ENCODE measurements at places on chromosomes 12 and 14.
A peak's percentile ranks its signal among the peaks of the same experiment; 100 is the strongest.

DNA sequence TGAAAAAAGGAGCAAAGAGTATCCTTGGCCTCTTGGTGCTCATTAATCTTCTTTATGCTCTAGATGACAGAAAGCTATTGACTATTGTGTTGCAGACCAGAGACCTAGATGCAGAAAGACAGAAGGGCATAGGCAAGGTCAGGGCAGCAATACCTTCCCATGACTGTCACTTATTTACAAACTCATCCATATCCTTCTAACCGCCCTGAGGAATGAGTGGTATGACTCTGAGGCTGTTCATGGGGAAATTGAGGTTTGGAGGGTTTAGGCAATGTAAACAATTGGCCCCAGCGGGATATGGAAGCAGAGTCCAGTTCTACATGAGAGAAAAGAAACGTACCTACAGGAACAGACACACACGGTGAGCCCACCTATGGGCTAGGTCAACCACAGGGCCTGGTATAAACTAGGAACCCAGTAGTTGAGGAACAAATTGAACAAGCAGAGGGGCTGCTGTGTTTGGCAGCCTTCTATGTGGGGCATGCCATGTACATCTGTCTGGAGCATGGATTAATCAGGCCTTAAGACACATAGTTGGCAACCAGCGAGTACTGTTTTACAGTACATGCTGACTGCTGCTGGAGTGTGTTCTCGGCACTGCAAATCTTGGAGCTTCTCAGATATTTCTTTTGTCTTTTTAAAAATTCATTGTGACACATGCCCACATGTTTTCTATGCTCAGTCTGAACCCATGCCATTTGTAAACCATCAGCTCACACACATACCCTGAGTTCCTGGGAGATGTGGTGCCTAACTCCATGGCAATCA is 159.7 kb upstream of the NTF3 start:
- no peak for DNase-seq

DNA sequence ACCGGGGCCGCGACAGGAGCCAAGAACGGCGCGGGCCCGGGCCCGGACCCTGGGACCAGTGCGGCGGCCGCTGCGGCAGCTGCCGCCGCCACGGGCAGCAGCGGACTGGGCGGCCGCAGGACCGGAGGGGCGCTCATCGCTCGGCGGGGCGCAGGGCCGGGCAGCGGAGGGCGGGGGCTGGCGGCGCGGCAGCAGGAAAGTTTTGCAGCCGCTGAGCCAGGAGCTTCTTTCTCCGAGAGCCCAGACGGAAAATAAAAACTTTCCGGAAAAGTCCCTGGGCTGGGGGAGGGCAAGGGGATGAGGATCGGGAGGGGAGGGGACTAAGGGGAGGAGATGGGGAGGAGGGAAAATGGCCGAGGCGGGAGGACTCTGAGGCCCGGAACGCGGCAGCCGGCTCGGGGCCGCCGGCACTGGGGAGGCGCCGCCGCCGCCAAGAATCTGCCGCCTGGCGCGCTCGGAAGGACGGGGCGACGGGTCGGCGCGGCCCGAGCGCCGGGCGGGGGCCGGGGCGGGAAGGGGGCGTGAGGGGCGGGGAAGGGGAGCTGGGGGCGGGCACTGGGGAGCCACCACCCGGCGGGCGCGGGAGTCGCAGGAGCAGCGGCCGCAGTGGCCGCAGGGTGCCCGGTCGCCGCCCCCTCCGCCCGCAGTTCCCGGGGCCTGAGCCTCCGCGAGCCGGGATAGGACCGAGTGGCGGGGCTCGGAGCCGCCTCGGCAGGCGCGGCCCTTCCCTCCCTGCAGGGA is at the start of gene PRKD1:
PRKD1 (minus strand) TSS at position 472 of the 741 bp plus-strand sequence.
- peak; percentile 41 for DNase-seq

DNA sequence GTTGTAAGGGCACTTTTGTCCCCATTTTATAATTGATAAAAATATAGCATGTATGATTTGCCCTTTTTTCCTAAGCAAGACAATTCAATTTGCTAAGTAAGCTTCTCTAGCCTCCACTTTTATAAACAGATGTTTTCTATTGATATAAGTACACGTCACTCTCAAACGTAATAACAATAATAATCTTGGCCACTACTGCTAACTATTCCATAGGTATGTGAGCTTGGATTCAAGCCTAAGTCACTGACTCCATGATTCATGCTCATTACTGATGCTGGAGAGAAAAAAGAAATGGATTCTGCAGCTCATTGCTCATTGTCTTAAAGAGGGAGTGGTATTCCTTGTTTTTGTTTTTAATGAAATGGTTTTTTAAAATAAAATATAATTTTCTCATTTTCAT is 661.0 kb downstream of the GALC start:
- DNase-seq: no peak

DNA sequence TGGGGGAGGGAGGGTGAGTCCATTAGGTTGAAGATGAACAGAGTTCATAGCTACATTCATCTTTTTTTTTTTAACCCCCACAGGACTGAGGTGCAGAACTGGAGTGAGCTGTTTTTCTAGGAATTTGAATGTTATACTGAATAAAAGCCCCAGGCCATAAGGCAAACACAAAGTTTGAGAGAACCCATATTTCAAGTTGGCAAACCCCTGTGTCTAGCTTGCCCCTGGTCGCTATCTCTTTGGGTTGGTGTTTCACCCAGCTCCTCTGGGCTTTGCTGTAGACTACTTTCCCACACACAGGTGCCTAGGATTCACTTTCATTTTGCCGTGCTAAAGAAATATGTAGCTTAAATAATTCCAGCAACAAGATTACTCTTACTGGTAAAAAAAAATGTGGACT is 5.2 kb upstream of the LMO3 start:
- DNase-seq: no peak

DNA sequence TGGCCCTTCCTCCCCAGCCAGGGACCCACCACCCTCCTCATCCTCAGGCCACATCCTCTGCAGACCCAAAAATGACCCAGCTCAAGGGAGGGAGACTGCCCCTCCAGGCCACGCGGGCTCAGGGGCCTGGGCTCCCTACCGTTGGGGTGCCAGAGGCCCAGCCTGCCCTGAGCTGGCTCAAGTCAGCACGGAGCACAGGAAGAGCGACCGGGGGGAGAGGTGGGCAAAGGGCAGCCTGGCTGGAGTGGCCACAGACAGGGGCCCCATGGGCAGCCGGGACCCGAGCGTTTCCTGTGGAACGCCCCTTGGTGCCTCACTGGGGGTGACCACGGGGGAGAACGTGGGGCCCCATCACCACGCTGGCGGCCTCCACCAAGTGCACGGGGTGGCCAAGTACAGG is 10.7 kb downstream of the JAG2 start:
- DNase-seq: no peak

DNA sequence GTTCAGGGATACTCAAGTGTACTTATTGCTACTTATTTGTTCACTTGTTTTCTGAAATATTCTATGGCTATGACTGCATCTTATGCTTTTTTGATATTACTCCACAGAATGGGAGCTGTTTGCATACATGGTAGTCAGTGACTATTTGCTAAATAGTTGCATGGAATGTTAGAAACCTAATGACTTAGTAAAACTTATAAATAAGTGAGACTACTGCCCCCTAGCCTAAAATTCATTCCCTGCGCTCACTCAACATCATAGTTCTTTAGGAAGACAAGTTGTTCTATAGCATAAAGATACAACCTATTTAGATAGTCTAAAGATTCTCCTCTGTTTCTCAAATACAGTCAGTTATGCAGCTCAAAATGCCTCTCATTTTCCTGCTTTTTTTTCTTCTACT is 305.5 kb downstream of the CEP128 start:
- no peak for DNase-seq

GRCh38 chr14:63493246-63493645 is 49.9 kb downstream of the PPP2R5E start:
- DNase-seq: peak; percentile 22

- no peak for DNase-seq
Measured at GRCh38 chr14:75747899-75748298, 86.9 kb downstream of the TTLL5 start.

DNA sequence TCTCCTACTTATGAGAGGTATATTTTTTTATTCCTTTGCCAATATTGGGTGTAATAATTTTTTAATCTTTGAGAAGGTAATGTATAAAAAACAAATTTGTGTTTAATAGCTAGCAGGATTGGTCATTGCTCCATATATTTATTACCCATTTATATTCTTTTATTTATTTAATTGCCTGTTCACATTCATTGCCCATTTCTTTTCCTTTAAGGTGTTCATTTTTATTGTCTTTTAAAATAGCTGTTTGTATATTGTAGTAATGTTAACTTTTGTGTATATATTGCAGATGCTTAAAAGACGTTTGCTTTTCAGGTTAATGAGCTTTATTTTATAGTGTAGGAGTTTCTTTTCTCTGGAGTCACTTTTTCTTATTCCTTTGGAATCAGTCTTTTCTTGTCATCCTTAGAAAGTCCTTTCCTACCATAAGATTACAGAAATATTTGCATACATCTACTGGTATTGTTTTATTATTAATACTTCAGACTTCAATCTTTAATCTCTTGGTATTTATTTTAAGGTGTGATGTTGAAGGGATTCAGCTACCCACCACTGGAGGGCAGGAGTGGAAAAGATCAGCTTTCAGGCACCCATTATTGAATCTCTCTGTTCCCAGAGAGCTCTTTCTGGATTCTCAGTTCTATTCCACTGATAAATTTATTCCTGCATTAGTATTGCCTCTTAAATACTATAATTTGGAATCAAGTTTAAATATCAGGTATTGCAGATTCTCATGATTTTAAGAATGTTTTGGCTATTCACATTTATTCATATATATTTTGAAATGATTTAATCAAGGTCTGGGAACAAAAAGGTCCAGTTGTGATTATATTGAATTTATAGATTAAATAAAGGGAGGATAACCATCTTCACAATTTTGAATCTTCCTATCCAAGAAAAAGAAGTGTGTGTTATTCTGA is 17.3 kb downstream of the PPM1A start:
- no peak for DNase-seq

DNA sequence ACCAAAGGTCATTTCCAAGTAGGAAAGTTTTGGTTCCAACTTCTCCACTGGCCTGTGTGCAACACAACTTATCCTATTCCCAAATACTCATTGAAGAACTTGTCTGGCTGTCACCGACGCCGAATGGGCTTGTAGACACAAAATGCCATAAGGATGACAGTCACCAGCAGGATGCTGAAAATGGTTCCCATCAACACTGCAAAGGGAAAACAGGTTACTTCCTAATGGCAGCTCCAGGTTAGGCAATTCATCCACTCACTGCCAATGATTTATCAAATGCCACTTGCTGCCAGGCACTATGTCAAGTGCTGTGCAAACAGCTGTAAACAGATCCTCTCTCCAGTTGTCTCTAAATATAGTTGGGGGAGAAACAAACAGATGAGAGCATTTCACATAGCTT is 6.1 kb downstream of the C12orf76 start:
- DNase-seq: no peak

DNA sequence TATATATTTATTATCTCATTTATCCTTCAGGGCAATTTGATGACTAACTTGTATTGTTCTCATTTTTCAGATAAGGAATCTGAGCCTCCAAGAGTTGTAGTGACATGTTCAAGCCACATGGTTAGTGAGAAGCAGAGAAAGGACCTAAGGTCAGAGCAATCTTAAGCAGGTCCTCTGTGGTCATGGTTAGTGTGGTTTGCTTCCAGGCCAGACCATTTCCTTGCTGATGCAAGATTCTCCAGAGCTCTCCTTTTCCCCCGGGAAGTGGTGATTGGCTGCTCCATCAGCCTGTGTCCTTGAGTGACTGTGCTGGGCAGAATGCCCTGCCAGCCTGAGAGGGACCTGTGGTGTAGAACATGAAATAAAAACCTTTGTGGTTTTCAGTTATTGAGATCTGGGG is 141.3 kb downstream of the KTN1 start:
- DNase-seq: no peak

GRCh38 chr12:31353750-31354708 is 28.1 kb upstream of the SINHCAF start:
- DNase-seq: peak; percentile 68

GRCh38 chr14:87391066-87391465 is 601.9 kb downstream of the GALC start:
- no peak for DNase-seq

GRCh38 chr12:33587784-33588712 is 148.4 kb upstream of the SYT10 start:
- no peak for DNase-seq

DNA sequence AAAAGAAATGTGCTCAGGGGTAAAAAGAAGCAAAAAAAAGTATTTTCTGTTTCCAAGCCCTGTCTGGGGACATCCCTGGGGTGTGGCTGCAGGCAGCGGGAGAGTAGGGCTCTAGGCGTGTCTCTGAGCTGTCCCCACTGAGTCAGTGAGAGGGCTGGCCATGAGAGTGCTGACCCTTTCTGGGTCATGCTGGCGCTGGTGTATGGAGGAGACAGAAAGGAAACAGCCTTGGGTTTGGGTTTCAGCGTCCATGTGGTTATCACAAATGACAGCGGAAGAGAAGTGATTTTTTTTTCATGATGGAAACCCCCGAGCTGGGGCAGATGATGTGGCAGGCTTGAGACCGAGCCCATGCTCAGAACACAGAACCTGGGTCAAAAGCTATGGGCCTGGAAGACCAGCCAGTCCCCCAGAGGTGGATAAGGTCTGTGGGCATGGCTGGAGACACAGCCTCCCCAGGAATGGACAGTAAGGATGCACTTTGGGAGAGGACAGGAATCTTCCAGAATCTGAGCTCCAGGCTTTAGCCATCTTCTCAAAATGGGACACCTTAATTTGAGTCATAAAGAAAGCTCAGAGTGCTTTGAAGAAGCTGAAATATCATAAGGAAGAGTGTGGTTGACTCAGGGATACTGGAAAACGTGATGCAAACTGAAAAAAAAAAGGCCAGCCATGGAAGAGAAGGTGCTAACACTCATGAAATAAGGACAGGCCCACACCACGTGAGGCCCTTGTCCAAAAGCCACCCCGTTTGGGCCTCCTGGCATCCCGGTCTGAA is 36.2 kb downstream of the SYNE3 start:
- DNase-seq: no peak

DNA sequence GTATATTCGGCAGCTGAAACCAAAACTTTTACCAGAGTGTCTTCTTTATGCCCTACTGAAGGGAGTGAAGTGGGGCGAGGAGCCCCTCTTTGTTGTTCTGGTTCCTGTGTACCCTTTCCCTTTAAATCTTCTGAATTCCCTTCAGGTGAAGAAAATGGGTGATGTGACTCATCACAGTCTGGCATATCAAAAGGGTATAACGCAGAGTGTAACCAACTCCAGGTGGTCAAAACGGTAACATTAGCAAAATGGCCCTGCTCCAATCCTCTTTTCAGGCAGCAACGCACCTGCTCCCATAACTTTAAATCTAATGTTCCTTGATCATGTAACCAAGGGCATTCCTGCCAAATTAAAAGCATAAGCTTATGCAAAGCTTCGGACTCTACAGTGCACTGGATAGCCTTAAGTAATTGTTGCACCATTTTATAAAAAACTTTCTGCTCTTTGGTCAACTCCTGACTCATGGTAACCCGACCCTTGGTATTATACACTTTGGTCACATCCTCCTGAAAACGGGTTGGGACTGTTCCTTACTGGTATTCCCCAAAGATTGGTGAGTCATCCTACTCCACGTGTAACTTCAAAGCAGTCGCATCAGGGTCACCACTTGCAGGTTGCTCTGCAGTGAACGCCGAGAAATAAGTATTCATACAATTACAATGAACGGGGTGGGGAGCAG is 83.1 kb downstream of the KCNMB4 start:
- no peak for DNase-seq
